ENCODE measurements at places on chromosomes 12 and 14. TPM values are rescaled to one million over a fixed set of nuclear protein-coding genes. Genes with fewer than 3 reads are reported as not detected.

Gene PYGL
- 1.3 TPM for polyA plus RNA-seq

Gene DIO3
- not detected for polyA plus RNA-seq

Gene OAS2
- polyA plus RNA-seq = 51.6 TPM

Gene KIF26A
- not detected for polyA plus RNA-seq

Gene PPP1R36
- polyA plus RNA-seq = not detected

Gene IL22
- not detected for polyA plus RNA-seq

Gene TAS2R19
- polyA plus RNA-seq = not detected
